ENCODE measurements at places on chromosomes 6 and 20.

DNA sequence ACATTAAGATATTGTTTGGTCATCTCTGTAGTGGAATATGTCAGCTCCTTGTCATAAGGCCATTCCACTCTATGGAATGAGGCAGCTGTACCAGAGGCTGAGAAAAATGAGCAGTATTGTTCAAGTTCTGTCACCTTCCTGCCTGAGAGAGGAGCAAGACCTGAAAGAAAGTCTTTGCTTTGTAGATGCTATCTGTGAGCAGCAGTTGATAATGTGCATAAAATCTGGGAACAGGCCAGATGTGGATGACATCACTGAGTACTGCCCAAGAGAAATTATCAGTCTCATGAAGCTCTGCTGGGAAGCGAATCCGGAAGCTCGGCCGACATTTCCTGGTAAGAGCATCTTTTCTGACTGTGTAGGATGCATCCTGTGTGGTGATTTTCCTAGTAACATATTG, 16.8 kb downstream of the RIPK1 start:
- no peak for DNase-seq

DNA sequence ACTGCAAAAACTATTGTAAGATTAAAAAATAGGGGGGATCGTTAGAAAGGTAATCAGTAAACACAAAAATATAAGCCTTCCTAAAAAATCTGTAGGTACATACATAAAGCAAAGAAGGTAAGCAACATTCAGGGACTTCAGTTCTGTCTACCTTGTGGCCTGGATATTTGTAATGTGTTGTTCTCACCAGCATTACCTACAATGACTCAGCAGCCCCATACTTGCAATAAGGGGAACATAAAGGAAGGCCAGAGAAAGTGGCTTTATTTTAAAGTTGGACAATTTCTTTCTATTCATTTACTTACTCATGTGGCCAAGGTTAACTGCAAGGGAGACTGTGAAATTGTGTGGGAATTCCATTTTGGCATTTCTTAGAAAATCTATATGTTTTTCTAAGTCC, 277.2 kb upstream of the PREP start:
- DNase-seq: no peak

DNA sequence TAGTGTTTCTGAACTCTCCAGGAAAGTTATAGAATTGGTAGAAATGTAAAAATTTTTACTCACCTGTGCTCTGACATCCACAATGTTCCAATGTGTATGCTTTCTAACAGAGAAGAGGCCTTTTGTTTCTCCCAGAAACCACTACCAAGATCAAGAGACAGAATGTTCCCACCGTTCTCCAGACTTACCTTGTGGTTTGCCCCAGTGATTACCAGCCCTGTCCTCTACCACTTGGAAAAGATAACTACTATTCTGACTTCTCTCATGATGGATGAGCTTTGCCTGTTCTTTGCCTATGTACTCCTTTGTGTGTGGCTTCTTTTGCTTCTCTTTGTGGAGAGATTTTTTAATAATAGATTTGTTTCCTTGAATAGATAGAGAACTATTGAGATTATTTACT, 173.0 kb upstream of the SCGN start:
- DNase-seq: no peak

GRCh38 chr6:41546866-41547798, 951 bp downstream of the FOXP4 start:
- DNase-seq: no peak

DNA sequence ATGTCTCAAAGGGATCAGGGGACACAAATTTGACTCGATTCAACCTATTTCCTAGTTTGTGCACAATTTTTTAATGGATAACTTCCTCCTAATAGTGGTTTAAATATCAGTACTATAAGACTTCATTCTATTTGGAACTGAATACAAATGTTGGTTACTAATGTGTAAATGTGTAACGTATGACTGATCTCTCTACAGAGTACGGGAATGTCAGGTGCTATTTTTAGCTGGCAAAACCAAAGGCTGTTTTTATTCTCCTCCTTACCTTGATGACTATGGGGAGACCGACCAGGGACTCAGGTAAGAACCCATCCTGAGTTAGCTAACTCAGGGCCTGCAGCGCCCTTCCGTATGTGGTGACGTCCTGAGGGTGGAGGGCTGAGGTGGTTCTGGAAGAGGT, 33.0 kb downstream of the PRPH2 start:
- DNase-seq: no peak

- DNase-seq: no peak
These were observed 272.2 kb upstream of the THEMIS start for GRCh38 chr6:128172752-128173682.

- no peak for DNase-seq
These were observed 1024.0 kb downstream of the GRIK2 start for GRCh38 chr6:102417368-102417998.

DNA sequence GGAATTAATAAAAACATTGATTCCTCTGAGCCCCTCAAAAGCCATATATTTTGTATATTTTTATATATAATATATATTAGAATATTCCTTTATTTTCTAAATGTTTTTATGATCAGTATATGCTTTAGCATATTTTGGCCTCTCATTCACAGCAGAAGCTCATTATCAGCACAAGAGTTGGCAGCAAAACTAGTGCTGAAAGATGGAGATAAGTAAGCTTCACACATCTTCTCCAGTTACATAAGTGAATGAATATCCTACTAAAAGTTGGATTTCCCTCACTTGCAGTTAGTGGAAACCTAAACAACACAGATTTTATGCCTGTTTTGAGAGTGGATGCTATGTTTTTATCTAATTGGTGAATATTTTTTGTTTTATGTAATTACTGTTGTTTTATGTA, 1303.8 kb upstream of the ADGRB3 start:
- DNase-seq: no peak

- DNase-seq: no peak
These were observed 36.9 kb downstream of the ARHGAP18 start for GRCh38 chr6:129672881-129673631.

DNA sequence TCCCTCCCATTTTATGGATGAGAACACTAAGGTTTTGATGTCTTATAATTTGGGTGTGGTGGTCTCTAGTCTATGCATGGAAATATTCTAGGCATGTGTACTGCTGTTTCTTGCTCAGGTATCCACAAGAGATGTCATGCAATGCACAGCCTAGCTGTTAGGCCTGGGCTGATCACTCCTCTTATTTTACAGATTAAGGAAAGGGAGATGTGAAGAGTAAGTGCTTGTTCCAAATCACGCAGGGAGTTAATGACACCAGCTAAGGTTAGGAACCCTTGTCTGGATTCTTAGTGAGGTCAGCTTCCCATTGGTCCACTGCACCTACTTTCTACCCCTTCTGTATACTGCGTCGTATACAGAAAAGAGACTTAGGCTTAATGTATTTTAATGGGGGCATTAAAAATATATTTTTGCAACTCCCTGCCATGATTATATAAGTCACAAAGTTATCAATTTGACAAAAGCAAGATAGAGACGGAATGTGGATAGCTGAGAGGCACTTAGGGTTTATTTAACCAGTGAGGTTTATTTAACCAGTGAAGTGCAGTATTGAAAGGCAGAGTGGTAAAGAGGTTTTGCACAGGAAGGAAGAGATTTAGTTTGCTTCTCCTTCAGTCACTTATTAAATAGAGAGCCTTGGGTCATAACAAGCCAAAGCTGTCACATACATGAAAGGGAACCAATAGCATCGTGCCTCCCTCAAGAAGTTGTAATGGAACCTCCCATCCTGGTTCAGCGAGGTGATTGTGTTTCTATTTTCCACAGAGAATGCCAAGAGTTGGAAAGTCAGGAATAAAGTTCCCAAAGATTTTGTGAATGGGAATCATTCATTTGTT, 95.0 kb upstream of the FAM184A start:
- no peak for DNase-seq

DNA sequence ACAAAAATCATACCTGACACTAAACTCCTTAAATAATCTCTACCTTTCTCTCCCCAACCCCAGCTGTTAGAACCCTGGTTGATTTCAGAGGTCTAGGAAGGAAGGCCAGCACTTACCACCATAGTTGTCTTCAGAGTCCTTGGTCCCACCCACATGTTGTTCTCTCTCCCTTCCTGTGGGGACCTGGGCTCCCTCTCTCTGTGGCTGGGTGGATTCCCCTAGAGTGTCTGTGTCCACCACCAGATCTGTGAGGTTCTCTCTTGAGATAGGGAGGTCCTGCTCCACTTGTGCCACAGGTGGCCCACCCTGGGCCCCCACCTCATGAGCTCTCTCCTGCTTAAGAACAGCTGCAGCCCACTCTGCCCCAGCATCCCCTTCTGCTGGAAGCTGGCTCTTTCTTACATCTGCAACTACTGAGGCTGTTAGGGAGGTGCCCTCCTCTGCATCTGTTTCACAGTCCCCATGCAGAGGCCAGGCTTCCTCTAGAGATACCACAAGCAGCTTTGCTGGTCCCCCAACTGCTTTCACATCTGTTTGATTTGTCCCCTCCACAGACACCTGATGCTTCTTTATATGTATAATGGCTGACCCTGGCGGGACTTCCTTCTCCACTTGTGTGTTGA, 5.2 kb downstream of the MDC1 start:
- DNase-seq: no peak

DNA sequence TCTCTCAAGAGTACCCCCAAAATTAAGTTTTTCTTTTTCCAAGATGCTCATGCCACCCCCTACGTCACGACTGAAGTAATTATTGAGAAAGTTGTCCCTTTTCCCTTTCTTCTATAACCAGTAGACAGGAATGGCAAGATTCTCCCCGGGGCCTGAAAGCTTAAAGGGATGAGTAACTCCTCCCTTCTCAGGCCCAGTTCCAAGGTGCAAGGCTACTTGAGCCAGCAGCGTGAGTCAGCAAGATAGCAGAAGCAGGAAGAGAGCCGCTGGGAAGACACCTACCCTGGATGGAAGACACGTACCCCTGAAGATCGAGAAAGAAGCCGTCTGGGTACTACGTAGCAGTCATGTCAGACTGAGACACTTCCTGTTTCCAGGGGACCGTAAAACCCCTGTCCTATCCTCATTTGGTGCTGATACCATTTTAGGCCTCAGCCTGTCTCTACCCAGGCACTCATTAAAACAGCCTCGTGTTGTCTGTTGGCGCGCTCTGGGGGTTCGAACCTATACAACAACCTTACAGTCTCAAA, 241.0 kb downstream of the ADGRG6 start:
- DNase-seq: no peak

GRCh38 chr6:44269178-44269920, 901 bp upstream of the TMEM151B start:
- no peak for DNase-seq

- DNase-seq: no peak
These were observed 1.5 kb upstream of the GFOD1 start for GRCh38 chr6:13488896-13489237.

GRCh38 chr6:149342525-149342924, 25.0 kb downstream of the TAB2 start:
- DNase-seq: no peak

GRCh38 chr20:32439132-32439829, 81.2 kb downstream of the ASXL1 start:
- no peak for DNase-seq

GRCh38 chr6:72035486-72035885, 149.1 kb downstream of the RIMS1 start:
- DNase-seq: no peak

GRCh38 chr6:87099472-87099871, 4.6 kb upstream of the CGA start:
- no peak for DNase-seq

GRCh38 chr20:40821429-40821828, 132.4 kb upstream of the MAFB start:
- no peak for DNase-seq

DNA sequence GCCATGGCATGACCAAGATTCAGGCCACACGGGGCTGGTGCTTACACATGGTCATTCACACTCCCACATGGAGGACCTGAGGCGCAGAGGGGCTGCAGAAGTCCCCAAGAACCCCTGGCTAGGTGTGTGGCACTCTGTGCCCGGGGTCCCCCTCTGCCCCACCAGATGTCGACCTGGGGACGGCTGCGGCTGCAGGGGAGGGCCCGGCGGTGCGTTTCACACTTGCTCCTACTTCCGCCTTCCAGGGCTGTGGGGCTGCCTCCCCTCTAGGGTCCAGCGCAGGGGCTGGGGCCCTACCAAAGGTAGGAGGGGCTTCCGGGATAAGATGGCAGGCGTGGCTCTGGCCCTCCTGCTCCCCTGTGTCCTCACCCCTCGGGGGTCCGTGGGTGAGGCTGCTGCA, 81.1 kb upstream of the SLCO4A1 start:
- no peak for DNase-seq

DNA sequence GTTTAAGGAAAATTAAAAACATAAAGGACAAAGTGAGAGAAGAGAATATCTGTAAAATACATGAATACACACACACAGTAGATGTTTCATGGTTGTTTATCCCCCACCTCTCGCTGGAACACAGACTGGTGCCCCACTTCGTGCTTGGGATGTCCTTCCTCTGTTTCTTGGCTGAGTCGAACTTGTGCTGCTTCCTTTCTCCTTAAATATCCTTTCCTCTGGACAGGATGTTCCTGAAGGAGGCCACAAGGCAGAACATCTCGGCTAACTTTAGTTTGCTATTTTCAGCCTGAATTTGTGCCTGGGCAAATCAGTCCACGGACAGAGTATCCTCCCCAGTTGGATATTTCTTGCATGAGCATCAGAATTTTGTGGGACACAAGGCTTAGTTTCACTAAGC, 54.7 kb upstream of the ZMYND8 start:
- DNase-seq: no peak

DNA sequence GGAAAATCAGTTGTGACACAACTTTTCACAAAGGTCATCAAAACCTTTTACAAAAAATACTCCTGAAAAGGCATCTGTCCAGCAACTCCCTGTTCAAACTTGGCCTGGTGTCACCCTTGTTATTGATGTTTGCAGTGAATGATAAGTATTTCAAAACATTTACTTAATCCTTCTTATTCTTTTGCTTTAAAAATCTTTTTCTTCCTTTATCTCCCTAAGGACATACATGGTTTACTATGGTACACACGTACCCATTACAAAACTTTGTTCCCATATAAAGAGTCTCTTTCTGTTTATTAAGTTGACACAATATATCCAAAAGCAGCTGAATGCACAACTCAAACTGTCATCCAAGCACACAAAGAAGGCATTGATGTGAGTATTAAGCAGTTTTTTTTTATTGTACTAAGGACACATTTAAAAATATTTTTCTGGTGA, 17.5 kb downstream of the GSTA2 start:
- DNase-seq: no peak

DNA sequence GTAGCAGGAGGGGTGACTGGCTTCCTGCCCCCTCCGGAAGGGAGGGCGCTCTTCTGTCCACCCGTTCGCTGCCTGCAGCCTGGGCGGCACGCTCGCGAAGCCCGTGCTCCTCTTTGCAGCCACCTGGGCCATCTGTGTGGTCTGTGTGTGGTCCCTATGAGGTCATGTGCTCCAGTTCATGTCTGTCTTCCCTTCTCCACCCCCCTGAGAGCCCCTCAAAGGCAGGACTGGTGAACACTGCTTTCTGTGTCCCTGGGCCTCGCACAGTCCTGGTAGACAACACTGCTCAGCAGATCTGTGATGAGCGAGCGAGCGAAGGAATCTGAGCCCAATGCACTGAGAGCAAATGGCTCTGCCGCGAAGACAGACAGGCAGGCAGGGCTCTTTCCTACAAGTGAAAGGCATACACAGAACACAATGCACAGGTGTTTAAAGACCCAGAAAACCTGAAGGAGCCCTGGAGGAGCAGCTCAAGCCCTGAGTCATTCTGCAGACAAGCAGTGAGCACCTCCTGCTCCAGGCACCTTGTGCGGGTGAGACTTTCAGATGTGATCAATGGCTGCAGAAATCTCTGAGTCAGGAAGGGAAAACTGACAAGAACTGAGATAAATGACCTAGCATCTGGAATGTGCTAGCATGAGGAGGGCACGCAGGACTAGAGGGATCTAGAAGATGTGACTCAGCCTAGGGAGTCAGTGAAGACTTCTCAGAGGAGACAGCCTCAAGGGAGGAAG, 27.1 kb downstream of the PPP1R3G start:
- no peak for DNase-seq

GRCh38 chr6:48474136-48474535, 363.1 kb upstream of the PTCHD4 start:
- no peak for DNase-seq

All from stimulated activated CD4-positive, alpha-beta T cell treated with anti-CD3 and anti-CD28 coated beads, Interleukin-12 subunit alpha, Interleukin-12 subunit beta, amount 100 ng/mL, for 24 hours (primary cell).